ENCODE measurements at places on chromosomes 3 and 15.

DNA sequence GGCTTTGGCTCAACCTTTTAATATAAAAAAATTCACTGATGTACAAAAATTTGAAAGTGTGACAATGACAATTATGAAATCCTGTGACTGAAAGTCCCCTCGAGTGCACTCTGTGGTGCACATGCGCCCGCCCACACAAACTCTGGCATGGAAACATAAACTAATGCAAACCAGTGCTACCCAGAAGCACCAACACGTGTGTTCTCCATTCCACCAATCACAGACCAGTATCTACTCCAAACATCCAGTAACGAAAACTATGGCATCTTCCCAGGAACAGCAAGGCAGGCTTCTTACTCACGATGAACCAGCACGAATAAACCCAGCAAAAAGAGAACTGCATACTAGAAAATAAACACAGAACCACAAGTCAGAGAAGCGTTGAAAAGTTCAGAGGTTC is 11.7 kb upstream of the NMB start:
- DNase-seq, result peak; percentile 61

GRCh38 chr15:72197460-72198355 is at the start of gene GRAMD2A:
GRAMD2A (minus strand) TSS chr15:72197787.
- DNase-seq, result peak; percentile 49

DNA sequence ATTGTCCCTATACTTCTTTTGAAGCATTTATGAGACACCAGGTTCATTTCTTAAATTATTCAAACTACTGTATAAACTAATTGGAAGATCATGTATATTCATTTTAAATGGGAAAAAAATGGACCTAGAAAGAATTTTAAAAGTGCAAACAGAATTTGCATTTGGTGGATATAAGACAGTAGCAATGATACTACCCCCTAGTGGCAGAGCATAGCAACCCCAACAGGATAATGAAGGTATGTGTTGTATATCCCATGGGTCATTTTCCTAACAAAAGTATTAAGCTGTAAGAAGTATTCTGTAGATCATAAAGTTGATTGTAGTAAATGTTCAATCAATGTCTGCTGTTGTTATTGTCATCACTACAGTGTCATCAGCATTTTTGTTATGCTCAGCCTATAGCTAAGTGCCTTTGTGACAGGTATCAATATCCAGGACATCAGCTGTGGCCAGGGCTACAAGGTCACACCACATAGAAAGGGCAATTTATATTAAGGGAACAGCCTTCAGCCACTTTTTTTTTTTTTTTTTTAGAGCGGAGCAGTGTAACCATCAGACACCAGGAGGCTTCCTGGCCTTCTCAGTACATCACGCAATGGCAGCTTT is 175.8 kb downstream of the FOXB1 start:
- peak; percentile 32 for DNase-seq

DNA sequence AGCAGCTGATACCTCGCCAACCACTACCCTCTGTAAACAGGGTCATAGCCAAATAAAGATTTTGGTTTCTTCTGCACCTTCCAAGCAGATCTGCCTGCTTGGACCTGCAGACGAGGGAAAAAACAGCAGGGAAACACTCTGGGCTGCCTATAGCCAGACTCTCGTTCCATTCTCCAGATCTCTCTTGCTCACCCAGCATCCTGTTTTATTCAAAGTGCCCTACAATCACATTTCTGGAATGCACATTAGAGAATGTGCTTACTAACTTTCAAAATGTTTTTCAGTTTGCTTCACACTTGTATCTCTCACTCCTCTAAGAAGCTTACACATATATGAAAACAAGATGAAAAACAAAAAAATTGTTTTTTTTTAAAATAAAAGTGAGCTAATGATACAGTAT is 71.4 kb downstream of the MLH1 start:
- DNase-seq, result no peak

GRCh38 chr15:48176112-48176511 is 2.0 kb downstream of the MYEF2 start:
- DNase-seq, result no peak

- no peak for DNase-seq
These were observed 37.5 kb upstream of the IQSEC1 start for GRCh38 chr3:13110678-13111116.

GRCh38 chr3:86969500-86970189 is 21.3 kb downstream of the VGLL3 start:
- DNase-seq, result peak; percentile 5

- DNase-seq, result no peak
These were observed 17.4 kb upstream of the KCNMB2 start for GRCh38 chr3:178518660-178519396.

DNA sequence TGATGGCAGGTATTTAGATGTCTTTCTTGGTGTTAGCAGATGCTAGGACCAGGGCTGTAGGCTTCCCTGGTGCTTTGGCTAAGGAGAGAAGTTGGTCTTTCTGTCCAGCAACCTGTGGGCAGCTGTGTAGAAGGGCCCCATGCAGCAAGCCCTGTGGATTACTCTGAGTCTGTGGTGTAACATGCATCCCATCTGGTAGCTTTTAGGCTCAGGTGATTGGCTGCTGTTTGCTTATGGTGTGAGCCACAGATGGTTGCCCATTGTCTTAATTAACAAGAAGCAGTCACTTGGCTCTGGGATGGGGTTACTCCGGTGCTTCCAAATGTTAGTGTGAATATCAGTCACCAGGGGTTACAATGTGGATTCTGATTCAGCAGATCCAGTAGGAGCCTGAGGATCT is 368.6 kb upstream of the C2CD4B start:
- DNase-seq, result no peak

DNA sequence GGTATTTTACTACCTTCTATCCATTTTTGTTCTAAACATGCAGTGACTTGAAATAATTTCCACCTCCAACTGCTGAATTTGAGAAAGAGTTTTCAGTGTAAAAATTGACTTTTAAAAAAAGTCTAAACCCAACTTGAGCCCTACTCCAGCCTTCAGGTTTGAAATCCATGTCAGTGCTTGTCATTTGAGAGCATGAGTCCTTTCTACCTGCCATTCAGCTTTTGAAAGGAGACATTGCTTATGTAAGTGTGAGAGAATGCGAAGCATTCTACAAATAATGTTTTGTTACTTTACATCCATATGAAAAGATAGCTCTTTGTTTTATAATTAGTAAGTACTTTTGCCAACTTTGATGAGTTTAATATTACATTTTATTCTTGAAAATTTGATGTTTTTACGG is 329.2 kb downstream of the PTPRG start:
- no peak for DNase-seq

DNA sequence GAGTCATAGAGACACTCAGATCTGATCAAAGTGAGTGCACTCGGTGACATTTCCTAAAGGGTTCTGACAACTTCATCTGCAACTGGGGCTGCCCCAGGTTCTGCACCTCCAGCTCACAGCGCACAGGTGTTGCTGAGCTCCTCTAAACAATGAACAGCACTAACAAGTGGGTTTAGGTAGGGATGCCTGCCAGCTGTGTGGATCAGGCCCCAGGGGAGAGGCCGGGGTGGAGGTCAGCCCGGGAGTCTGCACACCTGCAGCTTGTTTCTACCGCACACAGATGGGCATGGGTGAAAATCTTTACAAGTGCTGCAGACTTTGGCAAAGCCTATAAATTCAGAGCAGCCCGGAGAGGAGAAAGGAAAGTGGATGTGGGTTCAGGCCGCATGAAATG is 355 bp downstream of the FBXW12 start:
- no peak for DNase-seq

DNA sequence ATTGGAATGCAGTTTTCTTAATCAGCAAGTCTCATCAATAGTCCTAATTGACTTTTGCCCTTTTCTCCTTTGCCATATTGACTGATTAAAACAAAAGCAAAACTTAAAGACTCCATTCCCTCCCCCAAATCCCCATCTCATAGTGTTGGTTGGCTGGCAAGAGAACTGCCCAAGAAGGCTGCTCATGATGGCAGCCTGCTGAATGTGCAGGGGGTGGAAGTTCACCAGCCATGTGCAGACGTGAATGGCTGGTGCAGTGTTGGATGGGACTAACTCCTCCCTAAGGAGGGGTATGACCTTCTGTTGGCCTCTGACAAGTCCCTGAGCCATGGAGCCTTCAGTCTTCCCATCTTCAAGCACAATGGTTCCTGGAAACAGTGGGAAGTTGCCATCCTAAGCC is 7.0 kb downstream of the SMAD3 start:
- no peak for DNase-seq

DNA sequence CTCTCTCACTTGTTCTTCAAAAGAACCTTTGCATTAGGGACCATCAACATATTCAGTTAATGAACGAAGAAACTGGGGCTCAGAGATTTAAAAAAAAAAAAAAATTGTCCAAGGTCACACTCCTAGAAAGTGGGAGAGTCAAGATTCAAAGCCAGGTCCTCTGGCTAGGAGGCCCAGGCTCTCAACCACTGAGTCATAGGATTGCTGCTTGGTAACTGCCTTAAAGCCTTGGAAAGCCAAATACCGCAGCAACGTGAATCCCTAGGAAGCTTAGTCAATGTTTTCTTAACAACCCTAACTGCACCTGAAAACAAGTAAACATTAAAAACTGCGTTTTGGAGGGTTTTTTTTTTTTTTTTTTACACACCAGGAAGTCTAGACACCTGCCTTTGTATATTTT is 156.8 kb downstream of the WNT5A start:
- DNase-seq, result no peak

DNA sequence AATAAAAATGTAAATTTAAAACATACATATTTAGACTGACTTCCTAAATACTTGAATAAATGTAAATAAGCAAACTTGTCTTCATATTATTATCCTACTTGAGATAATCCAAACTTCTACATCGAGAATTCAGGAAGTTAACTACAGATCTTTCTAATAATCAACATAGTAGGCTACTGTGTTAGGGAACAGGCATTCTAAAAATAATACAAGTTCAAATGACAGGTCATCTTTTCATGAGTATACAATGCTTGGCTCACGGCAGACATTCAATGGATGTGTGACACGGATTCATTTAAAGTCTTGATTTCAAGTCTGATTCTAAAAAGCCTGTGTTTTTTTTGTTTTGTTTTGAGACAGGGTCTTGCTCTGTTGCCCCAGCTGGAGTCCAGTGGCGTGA is 88.7 kb downstream of the BTD start:
- no peak for DNase-seq

DNA sequence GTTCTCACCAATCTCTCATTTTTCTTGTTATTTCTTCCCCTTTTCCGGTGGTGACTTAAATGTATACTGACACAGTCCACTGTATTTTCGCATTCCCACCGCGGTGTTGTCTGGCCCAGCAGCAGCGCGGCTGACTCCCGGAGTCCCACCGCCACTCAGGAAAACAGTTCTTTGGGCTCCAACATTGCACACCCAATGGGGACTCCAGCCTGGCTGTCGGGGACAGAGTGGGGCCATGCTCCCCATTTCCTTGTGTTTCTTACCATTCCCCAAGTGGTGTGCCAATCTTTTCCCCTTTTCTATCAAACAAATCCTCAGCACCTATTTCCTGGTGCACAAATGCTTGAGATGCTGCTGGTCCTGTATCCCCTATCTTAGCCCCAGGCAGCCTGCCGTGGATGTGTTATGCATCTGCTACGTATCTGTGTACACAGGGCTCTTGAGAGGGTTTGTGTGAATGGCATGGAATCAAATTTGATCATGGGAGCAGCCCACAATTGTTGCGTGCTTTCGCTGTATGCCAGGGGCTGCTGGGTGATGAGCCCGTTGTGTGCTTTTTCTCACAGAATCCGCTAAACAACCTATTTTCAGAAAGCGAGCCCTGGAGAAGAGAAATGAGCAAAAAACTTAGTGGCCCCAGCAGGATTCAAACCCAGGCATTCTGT is 219.1 kb upstream of the RGMA start:
- no peak for DNase-seq

DNA sequence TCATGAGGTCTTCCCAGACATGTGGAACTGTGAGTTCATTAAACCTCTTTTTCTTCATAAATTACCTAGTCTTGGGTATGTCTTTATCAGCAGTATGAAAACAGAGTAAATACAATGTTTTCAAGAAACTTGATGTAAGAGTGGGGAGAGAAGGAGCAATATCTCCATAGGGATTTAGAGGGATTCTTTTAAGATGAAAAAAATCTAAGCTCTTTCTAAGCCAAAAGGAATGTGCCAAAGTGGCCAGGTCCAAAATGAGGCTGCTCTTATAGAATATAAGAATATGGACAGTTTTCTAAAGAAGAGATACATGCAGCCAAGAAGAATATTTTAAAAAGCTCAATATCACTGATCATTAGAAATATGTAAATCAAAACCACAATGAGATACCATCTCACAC is 23.9 kb upstream of the RYK start:
- no peak for DNase-seq

GRCh38 chr3:27097182-27097581 is 272.0 kb downstream of the NEK10 start:
- DNase-seq, result no peak

DNA sequence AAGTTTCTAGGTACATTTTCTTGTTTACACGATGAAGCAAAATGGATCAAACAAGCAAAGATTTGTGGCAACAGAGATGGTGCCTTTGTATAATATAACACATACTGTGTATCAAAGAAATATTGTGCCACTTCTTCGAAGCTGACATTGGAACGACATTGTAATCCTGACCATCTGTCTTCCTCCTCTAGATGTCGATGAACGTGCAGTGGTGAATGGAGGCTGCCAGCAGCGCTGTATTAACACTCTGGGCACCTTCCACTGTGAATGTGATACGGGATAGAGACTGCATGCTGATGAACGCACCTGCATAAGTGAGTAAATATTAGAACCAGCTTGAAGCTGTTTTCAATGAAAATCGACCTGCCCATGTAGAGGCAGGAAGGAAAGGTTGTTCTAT is 613.3 kb upstream of the GOLIM4 start:
- no peak for DNase-seq

DNA sequence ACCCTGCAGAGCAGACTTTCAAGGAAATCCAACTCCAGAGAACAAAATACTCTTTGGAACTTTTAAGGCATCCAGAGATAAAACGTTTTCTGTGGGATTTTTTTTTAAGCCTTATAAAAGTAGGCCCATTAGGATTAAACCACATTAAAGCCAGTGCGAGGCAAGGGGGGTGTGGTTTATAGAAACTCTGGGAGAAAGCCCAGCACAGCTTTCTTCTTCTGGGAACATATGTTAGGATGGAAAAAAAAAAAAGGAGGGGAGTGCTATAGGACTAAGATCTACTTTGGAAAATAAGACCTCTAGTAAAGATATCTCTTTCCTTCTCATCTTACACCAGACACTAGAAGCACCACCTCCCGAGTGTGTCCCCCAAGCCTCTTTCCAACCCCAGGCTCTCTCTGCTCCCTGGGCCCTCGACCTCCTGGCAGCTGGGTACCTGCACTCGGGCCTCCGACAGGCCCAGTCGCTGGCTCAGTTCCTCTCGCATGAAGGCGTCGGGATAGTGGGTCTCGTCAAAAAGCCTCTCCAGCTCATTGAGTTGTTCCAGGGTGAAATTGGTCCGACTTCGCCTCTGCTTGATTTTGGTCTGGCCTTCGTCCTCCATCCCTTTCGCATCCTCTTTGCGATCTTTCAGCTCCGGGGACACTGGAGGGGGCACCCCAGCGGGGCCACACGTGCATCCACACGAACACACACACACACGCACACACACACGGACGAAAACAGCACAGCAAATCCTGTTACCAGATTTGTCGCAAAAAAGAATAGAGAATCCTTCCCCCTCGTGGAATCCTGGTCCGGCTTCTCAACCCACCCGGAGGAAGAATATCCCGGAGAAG is 3.8 kb downstream of the SHOX2 start:
- no peak for DNase-seq
